ENCODE measurements at places on chromosomes 11 and 22.

- no peak for DNase-seq
These were observed 25.1 kb downstream of the RGL4 start for GRCh38 chr22:23715806-23716375.

DNA sequence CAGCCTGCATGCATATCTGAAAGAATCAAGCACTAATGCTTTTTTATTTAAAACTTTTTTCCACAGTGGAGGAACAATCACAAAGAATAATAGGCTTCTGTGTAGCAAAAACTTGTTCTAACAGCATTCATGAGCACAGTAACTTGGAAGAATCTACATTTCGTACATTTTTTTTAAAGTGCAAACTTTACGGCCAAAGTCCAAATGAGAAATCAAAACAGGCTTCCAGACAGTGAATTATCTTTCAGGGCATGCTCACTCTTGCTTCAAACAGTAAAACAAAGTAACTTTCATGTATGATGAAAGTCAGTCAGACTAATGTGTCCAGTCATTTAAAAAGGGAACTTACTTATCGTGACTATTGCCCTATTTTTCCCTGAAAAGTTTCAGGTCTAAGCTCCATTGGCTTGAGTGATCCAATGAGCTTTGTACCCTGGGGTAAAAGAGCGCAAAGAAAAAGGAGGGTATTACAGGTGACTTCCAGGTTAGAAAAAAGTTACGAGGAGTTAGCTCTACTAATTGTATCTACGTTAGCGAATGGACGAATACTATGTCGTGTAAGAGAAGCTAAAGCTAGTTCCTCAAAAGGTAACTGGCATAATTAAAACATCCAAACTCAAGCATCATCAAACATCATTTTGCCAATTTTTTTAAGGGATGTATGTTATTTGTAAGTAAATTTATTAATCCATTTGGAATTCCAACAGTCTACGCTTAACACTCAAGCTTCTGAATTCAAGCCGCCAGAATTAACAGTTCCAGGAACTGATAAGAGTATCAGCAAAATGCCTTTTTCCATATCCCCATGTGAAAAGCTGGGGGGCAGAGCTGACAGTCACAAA is 1.7 kb downstream of the PICALM start:
- no peak for DNase-seq

GRCh38 chr22:42871146-42872050 is 14.3 kb upstream of the ARFGAP3 start:
- no peak for DNase-seq

- DNase-seq = no peak
These were observed 2.3 kb downstream of the ASCL2 start for GRCh38 chr11:2267851-2268728.

DNA sequence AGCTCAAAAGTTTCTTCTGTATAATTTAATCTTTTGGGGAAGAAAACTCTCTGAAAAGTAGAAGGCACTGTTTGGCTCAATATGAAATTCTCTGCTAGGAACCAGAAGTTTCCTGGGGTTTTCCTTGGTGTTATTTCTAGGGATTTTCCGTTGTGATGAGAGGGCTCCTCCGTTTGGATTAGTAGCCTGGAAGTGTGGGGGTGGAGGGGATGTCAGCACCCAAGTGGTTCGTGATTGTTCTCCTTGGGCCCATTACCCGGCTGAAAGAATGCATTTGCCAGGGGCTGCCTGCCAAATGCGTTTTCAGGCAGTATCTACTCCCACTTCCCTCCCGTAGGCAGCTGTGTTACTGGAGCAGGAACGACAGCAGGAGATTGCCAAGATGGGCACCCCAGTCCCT is 4.3 kb downstream of the SF3B2 start:
- DNase-seq = no peak

GRCh38 chr11:57668434-57668782 is 494 bp downstream of the ZDHHC5 start:
- no peak for DNase-seq

DNA sequence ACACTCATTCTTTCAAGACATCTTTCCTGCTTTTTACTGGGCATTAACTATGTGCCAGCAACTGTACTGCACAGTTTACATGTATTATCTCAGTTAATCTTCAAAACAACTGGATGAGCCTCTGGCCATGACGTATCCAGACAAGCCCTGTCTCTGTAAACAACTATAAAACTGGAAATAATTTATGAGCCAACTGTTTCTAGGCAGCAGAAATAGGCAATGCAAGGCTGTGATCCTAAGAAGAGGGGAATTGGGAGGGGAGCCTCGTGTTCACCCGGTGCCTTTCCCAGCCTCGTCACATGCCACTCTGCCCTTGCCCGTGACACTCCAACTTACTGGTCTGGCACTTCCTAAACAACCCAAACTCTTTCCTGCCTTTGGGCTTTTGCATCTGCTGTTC is 82.8 kb downstream of the FBXO7 start:
- DNase-seq = no peak

DNA sequence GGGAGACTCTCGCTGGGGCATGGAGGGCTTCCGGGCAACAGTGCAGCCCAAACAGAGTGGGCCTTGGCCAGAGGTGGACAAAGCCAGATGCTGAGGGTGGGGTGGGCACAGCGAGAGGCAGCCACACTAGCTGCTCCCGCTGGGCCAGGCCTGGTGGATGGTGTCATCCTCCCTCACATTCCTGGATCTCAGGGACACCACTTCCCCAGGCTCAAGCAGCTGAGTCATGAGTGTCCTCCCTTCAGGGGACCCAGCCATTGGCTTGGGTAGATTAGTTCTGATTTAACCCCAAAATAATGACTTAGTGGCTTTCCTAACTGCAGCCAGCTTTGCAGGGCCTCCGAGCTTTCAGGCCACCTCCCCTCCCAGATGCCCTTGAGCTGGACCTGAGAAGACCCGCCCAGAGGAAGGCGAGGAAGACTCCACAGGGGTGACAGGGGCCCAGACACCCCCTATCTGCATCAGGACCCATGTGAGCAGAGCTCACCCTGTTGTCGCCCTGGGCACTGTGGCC is 25.9 kb upstream of the WNT7B start:
- DNase-seq = no peak
